ENCODE measurements at places on chromosomes 13 and 19.

- DNase-seq: no peak
These were observed 10.6 kb downstream of the ZSCAN1 start for GRCh38 chr19:58044391-58044790.

DNA sequence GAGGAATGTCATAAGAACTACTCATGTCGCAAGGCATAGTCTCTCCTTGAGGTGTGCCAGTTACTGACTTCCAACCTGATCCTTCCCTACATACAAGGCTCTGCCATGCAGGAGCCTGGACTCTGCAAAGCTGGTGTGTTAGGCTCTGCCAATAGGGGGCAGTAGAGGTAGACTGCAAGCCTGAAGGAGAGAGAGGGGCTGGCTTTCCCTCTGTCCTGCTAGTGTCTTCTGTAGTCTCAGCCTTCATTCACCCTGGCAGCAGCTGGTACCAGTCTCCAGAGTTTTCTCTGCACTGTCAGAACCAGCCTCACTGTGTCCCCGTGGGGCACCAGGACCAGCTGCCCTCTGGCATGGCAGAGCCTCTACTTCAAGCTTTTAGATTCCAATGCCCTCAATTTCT lies 14.5 kb downstream of the SHISA2 start:
- no peak for DNase-seq

- no peak for DNase-seq
These were observed 102.1 kb downstream of the IRS2 start for GRCh38 chr13:109684084-109684823.

- DNase-seq: no peak
These were observed 16.8 kb upstream of the ADGRE2 start for GRCh38 chr19:14795078-14795721.

GRCh38 chr13:33855371-33855895 lies 37.5 kb downstream of the RFC3 start:
- DNase-seq: no peak

DNA sequence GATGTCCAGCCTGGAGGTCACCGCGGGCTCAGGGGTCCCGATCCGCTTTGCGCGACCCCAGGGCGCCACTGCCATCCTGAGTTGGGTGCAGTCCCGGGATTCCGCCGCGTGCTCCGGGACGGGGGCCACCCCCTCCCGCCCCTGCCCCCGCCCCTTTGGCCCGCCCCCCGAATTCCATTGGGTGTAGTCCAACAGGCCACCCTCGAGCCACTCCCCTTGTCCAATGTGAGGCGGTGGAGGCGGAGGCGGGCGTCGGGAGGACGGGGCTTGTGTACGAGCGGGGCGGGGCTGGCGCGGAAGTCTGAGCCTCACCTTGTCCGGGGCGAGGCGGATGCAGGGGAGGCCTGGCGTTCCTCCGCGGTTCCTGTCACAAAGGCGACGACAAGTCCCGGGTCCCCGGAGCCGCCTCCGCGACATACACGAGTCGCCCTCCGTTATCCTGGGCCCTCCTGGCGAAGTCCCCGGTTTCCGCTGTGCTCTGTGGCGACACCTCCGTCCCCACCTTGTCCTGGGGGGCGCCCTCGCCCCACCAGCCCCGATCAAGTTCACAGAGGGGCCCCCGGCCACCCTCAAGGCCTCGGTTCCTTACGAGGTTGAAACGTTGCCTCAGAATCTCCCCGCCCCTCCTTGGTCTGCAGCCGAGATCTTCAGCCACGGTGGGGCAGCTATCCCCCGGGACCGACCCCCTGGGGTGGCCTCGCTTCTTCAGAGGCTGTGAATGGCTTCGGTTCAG lies 1.2 kb downstream of the LDLR start:
- DNase-seq: peak; percentile 100

- no peak for DNase-seq
These were observed 8.5 kb downstream of the PLEKHJ1 start for GRCh38 chr19:2227415-2228156.

DNA sequence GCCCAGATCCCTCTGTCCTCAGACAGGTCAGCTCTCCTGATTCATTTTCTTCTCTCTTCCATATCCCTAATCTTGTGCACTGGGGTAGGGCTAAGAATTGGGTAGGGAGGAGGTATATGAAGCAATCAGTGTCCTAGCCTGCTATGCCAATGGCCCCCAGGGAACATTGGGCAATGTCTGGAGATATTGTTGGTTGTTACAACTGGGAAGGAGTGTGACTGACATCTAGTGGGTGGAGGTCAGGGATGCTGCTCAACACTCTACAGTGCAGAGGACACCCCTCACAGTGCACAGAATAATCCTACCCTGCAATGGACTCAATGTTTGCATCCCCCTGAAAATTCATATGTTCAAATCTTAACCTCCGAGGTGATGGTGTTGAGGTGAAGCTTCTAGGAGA lies 57.5 kb downstream of the CPAMD8 start:
- DNase-seq: no peak

DNA sequence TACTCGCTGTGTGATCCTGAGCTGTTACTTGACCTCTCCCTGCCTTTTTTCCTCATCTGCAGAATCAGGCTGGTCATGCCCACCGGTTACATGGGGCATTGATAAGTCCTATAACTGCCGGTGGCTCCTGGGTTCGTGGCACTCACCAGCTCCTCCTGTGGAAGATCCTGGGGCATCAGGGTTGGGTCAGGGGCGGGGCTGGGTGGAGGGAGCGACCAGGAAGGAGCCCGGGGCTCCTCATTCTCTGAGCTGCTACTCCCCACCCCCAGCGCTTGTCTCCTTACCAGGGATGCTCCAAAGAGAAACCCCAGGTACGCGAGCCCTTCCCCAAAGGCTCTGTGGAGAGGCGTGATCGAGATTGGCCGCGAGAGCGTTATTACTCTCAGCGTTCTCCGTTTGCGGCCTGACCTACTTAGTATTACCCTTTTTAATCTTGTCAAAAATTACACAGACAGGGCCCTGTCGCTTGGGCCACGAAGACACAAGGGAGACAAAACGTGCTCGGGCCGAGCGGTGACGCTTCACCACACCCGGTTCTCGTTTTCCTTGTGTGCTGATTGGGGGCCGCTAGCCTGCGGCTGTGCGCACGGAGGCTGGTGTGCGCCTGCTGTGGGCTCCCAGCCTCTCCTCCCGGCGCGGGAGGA lies 10.7 kb downstream of the HDGFL2 start:
- DNase-seq: peak; percentile 31

GRCh38 chr19:36081385-36081784 lies 26.7 kb downstream of the WDR62 start:
- no peak for DNase-seq

GRCh38 chr19:33628921-33629825 lies 7.4 kb downstream of the CHST8 start:
- DNase-seq: no peak

DNA sequence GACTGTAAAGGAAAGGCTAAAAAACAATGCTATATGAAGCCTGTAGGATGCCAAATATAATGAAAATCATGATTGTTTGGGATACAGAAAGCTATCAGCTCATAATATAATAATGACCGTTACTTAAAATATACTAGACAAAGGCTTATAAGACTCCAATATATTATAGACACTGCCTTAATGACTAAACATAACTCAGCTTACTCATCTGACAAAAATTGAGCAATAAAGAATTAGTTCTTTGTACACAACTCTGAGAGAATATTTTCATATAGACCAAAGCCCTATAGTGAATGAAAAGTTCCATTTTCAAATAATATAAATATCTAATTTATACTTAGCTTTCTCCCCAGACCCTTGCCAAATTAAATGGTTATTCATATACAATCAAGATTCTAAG lies 283.3 kb downstream of the DIAPH3 start:
- no peak for DNase-seq
